ENCODE measurements at places on chromosomes 1 and 21.

DNA sequence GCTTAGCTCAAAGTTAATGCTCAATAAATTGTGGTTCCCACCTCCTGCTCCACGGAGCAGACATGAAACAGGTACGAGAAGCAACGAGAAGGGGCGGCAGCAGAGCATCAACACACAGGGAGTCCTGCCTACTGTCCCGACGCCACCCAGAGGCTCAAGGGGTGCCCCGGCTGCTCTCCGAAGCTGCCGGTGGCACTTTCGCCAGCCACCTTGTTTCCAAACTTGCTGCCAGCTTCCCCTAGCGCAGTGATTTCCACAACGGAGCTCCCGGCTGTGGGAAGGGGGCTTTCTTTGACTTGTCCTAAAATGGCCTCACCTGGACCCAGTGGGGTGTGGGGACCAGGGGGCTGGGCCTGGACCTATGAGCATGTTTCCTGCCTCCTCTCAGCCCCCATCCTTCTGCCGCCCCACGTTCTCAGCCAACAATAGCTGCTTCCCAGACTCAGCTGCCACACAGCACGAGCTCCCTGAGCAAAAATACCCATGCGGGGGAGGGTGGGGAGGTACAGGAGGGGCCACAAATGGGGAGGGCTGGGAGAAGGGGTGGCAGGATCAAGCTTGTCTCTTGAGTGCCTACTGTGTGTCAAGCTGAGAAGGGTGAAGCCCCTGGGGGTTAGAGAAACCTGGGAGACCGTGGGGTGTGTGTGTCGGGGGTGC is 35.6 kb upstream of the ECE1 start:
- no peak for DNase-seq

DNA sequence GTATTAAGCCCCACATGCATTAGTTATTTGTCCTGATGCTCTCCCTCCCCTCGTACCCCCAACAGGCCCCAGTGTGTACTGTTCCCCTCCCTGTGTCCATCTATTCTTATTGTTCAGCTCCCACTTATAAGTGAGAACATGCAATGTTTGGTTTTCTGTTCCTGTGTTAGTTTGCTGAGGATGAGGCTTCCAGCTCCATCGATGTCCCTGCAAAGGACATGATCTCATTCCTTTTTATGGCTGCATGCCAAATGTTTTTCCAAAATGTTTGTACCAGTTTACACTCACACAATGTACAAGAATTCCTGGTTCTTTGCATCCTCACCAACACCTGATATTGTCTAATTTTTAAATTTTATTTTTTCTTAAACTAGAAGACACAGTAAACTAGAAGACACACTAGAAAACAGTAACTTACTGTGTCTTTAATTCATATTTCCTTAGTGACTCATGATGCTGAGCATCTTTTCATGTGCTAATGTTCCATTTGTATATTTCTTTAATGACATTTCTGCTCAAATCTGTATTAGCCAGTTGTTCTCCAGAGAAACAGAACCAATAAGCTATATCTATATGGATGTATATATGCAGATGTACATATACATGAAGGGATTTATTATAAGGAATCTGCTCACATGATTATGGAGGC is 19.4 kb upstream of the USP1 start:
- no peak for DNase-seq

- no peak for DNase-seq
These were observed 19.7 kb upstream of the MX1 start for GRCh38 chr21:41406340-41406739.

- DNase-seq = no peak
These were observed 127.7 kb downstream of the S1PR1 start for GRCh38 chr1:101364370-101365120.

GRCh38 chr1:19723874-19724273 is 59.2 kb downstream of the HTR6 start:
- DNase-seq = no peak
